Neural crest cell (in vitro differentiated cells): ENCODE measurements at places on chromosomes 5 and 9.

DNA sequence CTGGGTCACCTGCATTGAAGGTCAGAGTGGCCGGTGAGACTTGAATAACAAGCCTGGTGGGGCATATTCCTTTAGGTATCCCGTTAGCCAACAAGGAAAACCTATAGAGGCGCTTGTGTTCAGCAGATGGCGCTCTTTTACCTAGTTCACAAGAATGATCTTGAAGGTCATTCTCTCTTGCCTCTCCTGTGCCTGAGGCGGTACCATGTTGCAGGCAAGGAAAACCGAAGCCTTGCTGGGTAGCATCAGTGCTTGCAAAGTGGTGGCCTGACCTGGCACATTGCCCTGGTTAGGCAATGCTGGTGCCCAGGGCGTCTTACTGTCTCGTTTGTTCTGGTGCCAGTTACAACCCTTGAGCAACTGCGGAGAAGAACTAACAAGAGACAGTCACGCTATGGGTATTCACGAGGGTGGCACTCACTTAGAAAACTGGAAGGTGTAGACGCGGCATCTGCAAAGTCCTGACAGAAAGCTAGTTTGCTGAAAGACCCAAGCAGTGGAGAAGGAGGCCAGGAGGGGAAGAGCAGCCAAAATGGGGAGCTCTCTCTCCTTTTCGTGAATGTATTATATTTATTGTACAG lies 56.7 kb downstream of the AOPEP start:
- DNase-seq = peak; percentile 50

DNA sequence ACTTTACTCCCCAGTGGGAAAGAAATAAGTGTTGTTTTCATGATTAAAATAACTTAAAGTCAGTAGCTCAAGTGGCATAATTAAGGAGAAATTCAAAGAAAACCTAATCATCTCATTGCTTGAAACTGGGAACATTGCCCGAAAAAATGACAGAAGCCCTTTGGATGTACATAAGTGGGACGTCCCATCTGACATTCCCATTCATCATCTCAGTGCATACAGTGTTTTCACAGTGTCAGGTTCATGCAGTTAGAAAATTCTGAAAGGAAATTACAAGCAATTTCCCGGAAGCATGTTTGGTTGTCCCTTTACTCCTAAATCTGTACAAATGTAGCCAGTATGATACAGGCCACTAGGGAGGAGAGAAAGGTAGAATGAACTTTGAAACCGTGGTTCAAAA lies 95.6 kb downstream of the ADAMTS16 start:
- DNase-seq = no peak

GRCh38 chr9:100351508-100351907 lies 1.2 kb downstream of the TEX10 start:
- DNase-seq = no peak

DNA sequence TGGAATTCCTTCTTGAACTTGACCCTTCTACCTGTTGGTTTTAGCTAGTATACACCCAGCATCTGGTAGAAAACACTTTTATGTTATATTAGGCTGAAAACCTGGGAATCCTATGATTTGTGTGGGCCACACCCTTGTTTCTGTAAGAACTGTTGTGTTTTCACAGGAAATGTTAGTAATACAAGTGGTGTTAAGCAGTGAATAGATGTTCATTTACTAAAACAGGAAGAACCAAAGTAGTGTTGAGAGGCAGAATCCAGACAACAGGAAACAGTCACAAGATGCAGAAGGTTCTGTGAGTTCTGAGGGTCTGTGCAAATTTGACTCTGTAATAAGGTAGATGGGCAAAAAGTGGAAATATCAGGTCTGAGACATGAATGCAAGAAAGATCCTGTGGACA lies 73.0 kb upstream of the RAI14 start:
- no peak for DNase-seq

GRCh38 chr5:163635631-163636030 lies 130.2 kb downstream of the MAT2B start:
- no peak for DNase-seq

- no peak for DNase-seq
These were observed 39.2 kb downstream of the ZNF366 start for GRCh38 chr5:72468024-72468423.

DNA sequence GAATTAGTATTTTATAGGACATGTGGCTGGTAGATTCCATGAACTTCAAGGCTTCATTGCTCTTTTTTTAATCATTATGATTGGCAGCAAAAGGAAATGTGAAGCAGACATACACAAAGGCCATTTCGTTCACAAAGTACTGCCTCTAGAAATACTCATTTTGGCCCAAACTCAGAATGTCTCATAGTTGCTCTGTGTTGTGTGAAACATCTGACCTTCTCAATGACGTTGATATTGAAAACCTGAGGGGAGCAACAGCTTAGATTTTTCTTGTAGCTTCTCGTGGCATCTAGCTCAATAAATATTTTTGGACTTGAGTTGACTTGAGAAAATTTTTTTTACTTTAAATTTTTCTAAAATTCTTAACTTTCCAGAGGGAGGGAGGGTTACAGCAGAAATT lies 12.4 kb downstream of the KCNV2 start:
- no peak for DNase-seq

GRCh38 chr9:25703701-25704357 lies 25.6 kb upstream of the TUSC1 start:
- DNase-seq = no peak

- no peak for DNase-seq
These were observed 24.4 kb upstream of the SMAD5 start for GRCh38 chr5:136108180-136108611.

DNA sequence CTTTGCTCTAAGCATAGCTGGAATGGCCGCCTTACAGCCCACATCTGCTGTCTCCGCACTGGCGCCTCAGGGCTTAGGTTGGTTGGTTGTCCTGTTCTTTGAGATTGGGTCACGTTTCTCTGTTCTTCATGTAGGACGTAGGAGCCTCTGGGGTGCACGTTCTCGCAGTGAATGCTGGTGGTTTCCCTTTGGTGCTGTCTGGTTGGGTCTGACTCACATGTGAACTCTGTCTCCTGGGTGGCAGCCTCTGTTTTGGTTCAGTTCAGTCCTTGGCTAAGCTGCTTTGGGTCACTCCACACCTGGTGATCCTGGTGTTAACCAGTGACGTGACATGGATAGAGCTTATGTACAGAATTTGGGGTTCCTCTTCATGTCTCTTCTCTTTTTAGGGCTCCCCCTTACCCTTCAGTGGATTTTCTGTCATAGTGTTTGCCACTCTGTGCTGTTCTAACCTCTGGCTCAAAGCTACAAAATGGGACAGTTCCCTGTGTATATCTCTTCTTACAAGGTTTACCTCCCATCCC lies 12.6 kb upstream of the LPCAT1 start:
- DNase-seq = no peak

GRCh38 chr9:126393876-126394275 lies 67.2 kb downstream of the MVB12B start:
- DNase-seq = no peak

- DNase-seq = no peak
These were observed 37.8 kb downstream of the B4GALT1 start for GRCh38 chr9:33129251-33129885.

GRCh38 chr9:32251539-32251938 lies 132.9 kb upstream of the ACO1 start:
- DNase-seq = peak; percentile 53

DNA sequence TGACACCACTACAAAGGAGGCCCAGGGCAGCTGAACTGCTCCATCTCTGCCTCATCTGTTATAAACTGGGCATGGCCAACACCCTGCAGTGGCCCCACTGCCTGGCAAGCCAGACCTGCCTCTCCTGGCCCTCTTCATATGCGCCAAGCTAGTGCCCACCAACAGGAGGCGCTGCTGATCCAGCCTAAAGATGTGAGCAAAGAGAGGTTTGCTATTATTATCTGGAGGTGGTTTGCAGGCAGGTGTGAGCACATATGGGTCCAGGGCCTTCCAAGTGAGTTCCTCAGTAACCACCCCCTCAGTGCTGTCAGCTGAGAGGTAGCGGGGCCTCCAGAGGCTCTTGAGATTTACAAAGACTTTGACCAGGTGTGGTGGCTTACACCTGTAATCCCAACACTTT lies 232.2 kb downstream of the SYK start:
- no peak for DNase-seq

DNA sequence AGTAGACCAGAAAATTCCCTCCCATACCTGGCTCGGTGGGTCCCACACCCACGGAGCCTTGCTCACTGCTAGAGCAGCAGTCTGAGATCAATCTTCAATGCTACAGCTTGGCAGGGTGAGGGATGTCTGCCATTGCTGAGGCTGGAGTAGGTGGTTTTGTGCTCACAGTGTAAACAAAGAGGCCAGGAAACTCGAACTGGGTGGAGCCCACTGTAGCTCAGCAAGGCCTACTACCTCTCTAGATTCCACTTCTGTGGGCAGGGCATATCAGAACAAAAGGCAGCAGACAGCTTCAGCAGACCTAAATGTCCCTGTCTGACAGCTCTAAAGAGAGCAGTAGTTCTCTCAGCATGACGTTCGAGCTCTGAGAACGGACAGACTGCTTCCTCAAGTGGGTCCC lies 5.6 kb upstream of the GZMA start:
- DNase-seq = no peak

- no peak for DNase-seq
These were observed 1.9 kb upstream of the PURA start for GRCh38 chr5:140111859-140112551.

DNA sequence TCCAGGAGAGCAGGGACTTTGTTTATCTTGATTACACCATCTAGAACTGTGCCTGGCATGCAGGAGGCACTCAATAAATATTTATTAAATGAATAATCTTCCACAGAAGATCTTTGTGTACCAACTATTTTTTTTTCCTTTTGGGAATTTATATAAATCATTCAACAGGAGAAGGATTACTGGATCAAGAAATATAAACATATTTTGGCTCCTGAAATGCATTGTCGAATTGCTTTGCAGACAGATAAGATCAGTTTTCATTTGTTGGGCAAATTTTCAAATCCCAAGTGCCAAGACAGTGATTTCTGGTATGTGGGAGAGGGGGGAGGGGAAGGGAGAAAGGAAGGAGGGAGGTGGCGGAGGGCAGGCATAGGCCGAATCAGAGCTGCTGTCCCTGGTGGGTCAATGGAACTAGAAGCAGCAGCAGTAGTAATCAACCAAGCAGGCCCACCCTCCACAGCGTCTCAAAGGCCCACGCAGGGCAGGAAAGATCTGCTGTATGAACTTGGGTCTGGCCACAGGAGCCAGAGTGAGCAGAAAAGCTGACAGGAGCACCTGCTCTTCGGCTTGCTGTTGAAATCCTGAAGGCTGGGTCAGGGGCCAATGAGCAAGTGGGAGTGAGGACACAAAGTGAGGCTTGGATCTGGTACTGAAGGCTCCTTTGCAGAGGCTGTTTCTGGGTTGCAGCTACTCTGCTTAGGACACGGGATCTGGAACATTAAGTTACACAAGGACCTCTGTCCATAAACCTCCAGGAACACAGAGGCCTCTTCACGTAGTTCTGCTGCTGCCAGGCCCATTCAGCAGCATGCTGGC lies 15.8 kb upstream of the TRAF1 start:
- no peak for DNase-seq

GRCh38 chr5:73031839-73032238 lies 76.0 kb downstream of the FCHO2 start:
- DNase-seq = no peak

DNA sequence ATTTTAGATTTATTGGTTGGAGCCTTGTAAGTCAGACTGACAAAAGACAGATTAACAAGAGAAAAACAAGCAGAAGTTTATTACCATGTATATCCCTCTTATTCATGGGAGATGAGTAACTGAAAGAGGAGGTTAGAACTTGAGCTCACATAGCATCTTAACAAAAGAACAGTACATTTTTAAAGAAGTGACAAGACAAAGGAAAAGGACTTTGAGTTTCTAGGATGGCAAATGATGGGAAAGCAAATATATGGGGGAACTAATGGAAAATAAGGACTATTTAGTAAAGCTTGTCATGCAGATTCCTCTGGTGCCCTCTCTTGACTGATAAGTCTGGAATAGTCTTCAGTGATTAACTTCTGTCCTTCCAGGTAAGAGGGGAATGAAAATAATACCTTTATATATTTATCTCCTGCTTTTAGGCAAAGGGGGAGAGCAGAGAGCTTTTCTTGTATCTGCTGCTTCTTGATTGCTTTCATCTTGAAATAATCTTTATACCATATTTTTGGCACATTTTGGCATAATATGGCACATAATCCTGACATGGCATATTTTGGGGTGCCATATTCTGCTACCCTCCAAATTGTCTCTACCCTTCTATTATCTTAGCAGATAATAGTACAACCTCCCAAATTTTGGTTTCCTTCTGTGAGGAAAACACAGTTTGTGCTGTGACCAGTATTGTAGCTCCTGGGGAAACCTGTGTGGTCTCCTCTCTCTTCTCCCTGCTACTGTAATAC lies 206.8 kb downstream of the TMC1 start:
- no peak for DNase-seq

DNA sequence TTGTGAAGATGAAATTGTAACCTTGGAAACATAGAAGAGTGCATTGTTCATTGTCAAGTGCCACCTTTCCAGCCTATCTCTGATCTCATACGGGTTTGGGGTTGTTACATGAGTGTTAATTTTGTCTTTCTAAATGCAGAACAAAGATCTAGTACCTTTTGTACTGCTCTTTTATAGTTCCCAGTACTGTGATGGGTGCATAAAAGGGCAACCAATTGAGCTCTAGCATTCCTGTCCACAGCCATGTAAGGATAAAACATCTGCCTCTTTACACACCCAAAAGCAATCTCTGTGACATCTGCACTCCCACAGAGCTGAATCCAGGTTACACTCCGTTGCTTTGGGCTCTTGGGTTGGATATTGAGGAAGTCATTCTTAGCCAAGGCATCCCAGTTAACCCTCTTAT lies 255.2 kb downstream of the SGCD start:
- DNase-seq = no peak

GRCh38 chr5:69148981-69149675 lies 17.8 kb upstream of the CCNB1 start:
- DNase-seq = no peak

- DNase-seq = no peak
These were observed 644.8 kb downstream of the EFNA5 start for GRCh38 chr5:107025712-107026497.

DNA sequence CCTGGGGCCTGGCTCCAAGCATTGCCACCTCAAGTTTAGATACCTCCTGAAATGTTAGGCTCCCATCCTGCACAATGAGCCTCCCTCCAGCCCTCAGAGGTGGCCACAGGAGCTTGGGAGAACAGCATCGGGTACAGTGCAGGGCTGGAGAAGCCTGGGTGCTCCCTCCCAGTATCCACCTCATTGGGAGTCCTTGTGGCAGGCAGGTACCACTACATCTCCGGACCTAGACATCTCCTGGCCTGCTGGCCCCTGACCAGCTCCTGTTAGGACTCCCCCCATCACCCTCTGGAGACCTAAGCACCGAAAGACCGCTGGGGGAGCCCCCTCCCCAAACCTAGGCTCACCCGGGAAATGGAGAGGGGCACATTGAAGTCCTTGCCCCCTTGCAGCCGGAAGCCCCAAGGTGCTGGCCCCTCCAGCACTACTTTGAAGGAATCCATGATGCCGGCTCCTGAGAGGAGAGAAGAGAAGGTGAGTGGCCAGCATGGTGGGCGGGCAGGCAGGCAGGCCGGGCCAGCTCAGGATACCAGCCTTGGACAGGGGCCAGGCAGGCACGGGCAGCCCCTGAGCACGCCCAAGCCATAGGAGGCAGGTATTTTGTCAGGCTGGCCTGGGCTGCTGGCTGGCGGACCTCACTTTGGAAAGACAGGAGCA lies 1.2 kb downstream of the PDLIM7 start:
- DNase-seq = peak; percentile 24
